Activated CD4-positive, alpha-beta T cell treated with anti-CD3 and anti-CD28 coated beads for 24 hours (primary cell): ENCODE measurements at places on chromosomes 12 and 14.

DNA sequence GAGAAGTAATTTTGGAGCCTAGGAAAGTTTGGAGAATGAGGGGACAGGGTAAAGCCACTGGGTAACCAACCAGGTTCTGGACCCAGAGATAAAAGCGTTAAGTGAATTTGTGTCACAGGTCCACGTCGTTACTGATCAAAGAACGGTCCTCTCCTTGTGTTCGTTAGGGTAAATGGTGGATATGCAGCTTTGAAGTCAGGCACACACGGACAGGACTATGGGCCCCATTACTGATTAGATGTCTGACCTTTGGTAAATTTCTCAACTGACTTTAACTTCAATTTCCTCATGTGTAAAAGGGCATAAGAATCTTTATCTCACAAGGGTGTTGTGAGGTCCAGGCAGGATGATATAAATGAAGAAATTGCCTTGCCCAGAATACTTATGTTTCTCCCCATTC is 76.6 kb downstream of the EMP1 start:
- no peak for DNase-seq

GRCh38 chr14:61532123-61532505 is 163.2 kb upstream of the HIF1A start:
- no peak for DNase-seq

DNA sequence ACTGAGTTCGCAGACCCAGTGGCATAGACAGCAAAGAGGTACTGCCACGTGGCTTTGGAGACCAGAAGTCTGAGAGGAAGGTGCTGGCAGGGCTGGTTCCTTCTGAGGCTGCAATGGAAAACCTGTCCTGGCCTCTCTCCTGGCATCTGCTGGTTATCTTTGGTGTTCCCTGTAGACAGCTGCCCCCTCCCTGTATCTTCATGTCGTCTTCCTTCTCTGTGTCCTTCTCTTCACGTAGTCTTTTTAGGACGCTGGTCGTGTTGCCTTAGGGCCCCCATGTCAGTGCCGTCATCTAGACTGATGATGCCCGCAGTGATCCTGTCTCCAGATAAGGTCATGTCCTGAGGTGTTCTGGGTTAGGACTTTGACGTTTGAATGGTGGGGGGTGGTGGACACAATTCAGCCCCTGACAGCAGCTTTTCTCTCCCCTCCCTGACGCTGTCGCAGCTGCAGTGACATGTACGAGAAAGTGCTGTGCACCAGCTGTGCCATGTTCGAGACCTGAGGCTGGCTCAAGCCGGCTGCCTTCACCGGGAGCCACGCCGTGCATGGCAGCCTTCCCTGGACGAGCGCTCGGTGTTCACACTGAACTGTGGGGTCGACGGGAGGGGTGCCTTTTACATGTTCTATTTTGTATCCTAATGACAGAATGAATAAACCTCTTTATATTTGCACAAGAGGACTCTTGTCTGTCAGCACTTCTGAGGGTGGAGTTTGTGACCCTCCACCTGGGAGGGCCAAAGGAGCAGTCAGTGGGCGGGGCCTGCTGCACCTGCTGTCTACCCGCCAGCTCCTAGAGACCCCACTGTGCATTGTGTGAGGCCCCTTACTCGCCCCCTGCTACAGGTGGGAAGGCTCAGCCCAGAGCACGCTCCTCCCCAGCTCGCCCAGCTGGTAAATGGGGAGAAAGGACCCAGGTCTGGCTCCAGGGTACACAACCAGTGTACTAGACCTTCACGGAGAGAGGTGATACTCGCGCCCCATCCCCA is 6.3 kb downstream of the SIVA1 start:
- no peak for DNase-seq

GRCh38 chr12:45669093-45669492 is 60.4 kb upstream of the ARID2 start:
- no peak for DNase-seq

GRCh38 chr14:70525691-70526090 is 9.1 kb downstream of the ADAM20 start:
- no peak for DNase-seq

GRCh38 chr14:23380976-23381375 is 4.1 kb downstream of the CMTM5 start:
- no peak for DNase-seq

DNA sequence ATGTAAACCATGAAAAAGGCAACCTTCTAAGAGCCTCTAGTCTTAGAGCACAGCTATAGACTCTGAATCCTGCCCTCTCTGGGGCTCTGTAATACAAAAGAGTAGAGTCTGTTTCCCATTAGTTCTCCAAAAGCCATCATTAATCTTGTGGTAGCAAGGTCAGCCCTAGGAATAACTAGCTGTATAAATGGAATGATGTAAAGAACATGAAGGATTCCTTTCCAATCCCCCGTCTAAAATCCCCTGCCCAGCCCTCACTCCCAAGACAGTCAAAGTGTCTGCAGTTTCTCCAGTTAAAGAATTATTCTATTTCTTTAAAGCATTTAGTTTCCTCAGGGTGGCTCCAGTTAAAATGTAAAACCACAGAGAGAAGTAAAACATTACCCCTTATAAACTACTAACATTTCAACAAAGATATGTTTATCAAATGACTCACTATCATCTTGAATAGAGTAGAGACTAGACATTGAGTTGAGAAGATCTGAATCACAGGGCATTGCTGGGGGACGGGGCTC is 104.2 kb downstream of the ST8SIA1 start:
- no peak for DNase-seq

DNA sequence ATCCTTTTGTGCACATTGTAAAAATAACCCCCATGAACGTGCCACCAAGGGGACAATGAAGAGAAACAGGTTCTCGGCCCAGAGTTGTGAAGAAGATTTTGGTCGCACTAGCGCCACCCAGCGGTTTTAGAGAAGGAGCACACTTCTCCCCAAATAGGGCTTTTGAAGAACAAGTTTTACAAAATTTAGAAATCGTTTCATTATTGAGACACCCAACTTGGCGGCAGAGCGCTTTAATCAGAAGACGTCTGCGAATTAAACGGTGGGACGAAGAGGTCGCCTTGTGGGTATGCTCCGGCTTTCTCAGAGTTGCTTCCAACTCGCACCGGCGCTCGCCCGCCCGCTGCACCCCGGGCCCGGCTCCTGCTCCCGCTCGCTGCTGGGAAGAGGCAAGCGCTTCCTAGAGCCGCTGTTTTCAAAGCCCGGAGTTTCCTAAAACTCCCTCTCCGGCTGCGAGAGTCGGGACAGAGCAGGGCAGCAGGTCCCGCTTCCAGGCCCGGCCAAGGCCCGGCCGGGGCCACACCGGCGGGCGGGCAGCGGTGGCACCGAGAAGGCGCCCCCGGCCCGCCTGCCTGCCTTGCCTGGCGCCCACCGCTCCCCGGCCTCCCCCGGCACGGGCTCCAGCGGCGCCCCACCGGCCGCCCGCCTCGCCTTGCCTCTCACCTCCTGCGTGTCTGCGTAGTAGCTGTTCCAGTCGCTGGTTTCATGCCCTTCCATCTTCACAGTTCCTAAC is 645 bp downstream of the FOXA1 start:
- DNase-seq, result no peak

- no peak for DNase-seq
Measured at GRCh38 chr12:130064999-130065398, 97.3 kb upstream of the FZD10 start.

- DNase-seq, result no peak
Measured at GRCh38 chr12:124564971-124565491, 2.4 kb downstream of the NCOR2 start.

- no peak for DNase-seq
Measured at GRCh38 chr14:36818794-36819384, 157.2 kb downstream of the PAX9 start.

- DNase-seq, result no peak
Measured at GRCh38 chr14:38758661-38759060, 344.4 kb downstream of the SEC23A start.

DNA sequence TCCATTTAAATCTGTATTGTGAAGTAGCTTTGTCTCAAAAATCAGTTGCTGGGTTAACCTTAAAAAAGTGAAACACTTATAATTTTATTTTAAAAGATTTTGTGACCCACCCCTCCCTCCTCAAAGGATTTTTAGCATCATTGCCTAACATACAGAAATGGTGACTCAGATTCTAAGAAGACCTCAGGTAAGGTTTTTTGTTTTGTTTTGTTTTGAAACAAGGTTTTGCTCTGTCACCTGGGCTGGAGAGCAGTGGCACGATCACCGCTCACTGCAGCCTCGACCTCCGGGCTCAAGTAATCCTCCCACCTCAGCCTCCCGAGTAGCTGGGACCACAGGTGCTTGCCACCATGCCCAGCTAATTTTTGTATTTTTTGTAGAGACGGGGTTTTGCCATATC is 74.2 kb downstream of the GNS start:
- DNase-seq, result no peak

GRCh38 chr14:100261621-100262020 is 22.7 kb downstream of the YY1 start:
- no peak for DNase-seq

GRCh38 chr14:74478996-74479635 is 14.0 kb downstream of the NPC2 start:
- no peak for DNase-seq

DNA sequence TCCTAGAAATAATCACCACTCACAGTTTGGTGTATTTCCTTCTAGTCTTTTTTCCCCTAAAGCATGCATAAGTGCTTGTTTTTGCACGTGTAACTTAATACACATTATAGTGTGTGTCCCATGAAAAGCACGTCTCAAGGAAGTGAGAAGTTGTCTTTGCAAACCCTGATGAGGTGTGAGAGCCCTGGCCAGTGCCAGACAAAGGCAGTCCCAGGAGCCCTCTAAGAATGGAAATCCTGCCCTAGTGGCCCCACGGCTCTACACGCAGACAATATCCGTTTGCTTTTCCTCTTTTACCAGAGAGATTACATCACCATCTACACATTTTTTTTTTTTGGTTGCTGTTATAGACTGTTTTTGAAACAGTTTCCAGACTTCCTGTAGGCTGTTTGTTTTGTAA is 85.5 kb upstream of the FZD10 start:
- DNase-seq, result no peak

DNA sequence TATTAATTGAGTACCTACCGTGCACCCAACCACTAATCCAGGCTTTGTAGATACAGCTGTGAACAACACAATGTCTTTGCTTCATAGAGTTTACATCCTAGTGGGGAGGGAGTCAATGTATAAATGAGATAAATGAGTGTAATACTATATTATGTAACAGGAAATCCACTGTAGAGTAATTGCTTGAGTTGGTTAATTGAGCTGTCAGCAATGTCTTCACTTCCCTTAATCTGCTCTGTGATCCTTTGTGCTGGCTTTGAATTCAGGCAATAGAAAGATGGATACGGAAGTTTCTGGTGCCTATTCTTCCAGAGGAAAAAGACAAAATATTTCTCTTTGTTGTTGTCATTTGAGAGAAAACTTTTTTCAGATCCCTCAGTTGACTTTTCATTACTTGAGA is 104.0 kb upstream of the SLC16A7 start:
- DNase-seq, result no peak

- DNase-seq, result no peak
Measured at GRCh38 chr12:89960607-89961394, 252.2 kb upstream of the ATP2B1 start.

DNA sequence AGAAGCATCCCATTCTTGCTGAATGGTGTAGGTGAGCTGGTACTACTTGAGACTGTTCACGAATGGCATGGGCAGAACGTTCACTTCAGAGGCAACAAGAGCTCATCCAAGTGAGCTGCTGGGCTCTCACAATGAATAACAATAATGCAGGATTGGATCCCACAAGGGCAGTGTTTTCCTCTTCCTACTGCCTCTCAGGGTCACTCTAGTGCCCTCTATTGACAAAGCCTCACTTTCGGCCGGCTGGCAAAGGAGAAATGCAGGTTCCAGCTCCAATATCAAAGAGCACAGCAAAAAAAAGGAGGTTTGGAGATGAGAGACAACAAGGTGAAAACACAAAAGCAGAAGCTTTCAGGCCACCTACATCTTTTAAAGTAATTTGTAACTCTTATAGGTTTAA is 74.6 kb upstream of the MYF6 start:
- no peak for DNase-seq

GRCh38 chr12:124786061-124786964 is 77.4 kb downstream of the SCARB1 start:
- DNase-seq, result no peak

GRCh38 chr12:42677461-42677860 is 87.9 kb upstream of the PRICKLE1 start:
- no peak for DNase-seq

- no peak for DNase-seq
Measured at GRCh38 chr14:105398726-105399465, 558 bp downstream of the TEX22 start.

DNA sequence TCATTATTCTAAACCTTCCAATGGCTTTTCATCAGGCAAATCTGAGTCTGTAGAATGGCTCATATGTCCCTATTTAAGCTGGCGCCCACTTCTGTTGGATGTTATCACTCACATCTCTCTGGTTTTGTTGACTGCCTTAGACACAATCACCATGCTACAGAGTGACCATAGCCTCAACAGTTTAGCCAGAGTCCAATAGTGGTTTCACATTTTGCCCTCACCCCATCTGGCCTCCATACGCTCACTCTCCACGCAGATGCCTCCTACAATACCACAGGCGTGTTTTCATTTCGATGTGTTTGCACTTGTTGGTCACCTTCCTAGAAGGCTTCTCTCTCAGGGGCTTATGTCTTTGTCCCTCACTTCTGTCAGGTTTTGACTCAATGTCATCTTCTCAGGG is 3.4 kb downstream of the KLRB1 start:
- DNase-seq, result no peak

- no peak for DNase-seq
Measured at GRCh38 chr14:65478596-65478995, 66.1 kb downstream of the FUT8 start.

DNA sequence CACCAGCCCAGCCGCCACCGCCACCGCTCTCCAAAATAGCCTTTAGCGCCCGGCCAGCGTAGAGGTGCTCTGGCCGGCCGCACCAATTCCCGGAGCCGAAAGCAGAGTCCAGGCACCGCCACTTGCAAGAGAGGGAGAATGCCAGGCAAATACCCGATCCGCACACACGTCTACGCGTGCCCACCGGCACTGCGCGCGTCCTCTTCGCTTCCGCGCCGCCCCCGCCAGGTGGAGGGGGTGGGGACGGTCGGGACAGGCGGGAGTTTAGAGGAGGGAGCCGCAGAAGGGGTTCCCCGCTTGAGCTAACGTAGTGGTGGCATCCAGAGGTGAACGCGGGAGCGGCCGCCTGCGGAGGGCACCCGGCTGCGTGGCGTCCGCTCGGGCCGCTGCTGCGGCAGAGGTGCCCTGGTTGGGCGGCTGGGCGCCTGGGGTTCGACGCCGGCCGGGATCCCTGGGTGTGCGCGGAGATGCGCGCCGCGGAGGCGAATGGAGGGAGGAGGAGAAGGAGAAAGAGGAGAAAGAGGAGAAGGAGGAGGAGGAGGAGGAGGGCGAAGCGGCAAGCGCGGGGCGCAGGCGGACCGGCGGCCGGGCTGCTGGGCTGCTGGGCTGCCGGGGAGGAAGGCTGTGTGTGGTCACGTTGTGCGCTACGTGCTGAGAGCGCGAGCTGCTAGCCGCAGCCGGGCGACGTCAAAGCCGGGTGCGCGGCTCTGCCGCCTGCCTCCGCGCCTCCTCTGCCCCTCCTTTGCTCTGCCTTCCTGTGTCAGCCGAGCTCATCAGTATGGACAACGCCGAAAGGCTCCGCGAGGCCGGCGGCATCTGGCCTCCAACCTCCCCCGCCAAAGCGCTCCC is at the start of gene MDGA2:
Gene MDGA2 (minus strand): TSS at position 140 of the 849 bp plus-strand sequence.
- DNase-seq, result no peak
